Suprapubic skin (tissue), 4 donors: ENCODE measurements at places on chromosomes 6 and 20. TPM values are rescaled to one million over a fixed set of nuclear protein-coding genes. Genes with fewer than 3 reads are reported as not detected.

- H3K4me3 ChIP-seq: peak overlapping the region; percentile 48
- H3K4me1 ChIP-seq: peaks cover 22% of the 10 kb centered on the region
- no peaks in the 10 kb centered on the region for H3K27me3 ChIP-seq
- DNase-seq: no peak
- no peaks in the 10 kb centered on the region for H3K36me3 ChIP-seq
These were observed 103.8 kb upstream of the BEND6 start for GRCh38 chr6:56851074-56851473.

GRCh38 chr6:41900861-41901260 is 5.7 kb upstream of the USP49 start:
- H3K27ac ChIP-seq: no peak overlapping the region
- H3K27me3 ChIP-seq: no peaks in the 10 kb centered on the region
- H3K4me1 ChIP-seq: peaks cover 9% of the 10 kb centered on the region
- H3K36me3 ChIP-seq: peaks cover 33% of the 10 kb centered on the region
- DNase-seq: no peak

DNA sequence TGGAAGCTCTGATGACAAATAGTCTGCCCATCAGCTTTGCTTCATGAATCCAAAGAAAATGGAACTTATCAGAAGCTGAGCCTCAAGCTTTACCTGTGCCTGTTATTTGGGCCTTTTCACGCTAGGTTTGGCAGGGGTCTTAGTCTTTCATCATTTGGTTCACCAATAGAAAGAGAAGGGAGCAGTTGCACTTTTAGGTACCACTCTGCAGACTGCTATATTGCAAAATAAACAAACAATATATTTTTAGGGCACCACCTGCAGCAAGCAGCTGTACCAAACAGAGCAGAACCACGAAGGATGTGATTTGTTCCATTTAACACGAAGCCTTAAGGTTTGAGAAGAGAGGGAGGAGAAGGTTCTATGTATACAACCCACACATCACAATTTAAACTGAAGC is 291.4 kb upstream of the RNF217 start:
- H3K36me3 ChIP-seq: no peaks in the 10 kb centered on the region
- no peaks in the 10 kb centered on the region for H3K27me3 ChIP-seq
- no peak overlapping the region for H3K4me3 ChIP-seq
- DNase-seq: no peak

The RTN4IP1 gene
- total RNA-seq: 2.3 TPM

The EDN3 gene
- 1.8 TPM for total RNA-seq

GRCh38 chr6:137219664-137220252 is 573 bp upstream of the IFNGR1 start:
- no peaks in the 10 kb centered on the region for H3K27me3 ChIP-seq
- no peaks in the 10 kb centered on the region for H3K36me3 ChIP-seq
- no peak for DNase-seq
- peaks cover 83% of the 10 kb centered on the region for H3K4me1 ChIP-seq
- H3K27ac ChIP-seq: peak overlapping the region; percentile 99

- no peaks in the 10 kb centered on the region for H3K36me3 ChIP-seq
- H3K27me3 ChIP-seq: no peaks in the 10 kb centered on the region
- H3K27ac ChIP-seq: no peak overlapping the region
These were observed 154.0 kb downstream of the MBOAT1 start for GRCh38 chr6:20058121-20058905.

DNA sequence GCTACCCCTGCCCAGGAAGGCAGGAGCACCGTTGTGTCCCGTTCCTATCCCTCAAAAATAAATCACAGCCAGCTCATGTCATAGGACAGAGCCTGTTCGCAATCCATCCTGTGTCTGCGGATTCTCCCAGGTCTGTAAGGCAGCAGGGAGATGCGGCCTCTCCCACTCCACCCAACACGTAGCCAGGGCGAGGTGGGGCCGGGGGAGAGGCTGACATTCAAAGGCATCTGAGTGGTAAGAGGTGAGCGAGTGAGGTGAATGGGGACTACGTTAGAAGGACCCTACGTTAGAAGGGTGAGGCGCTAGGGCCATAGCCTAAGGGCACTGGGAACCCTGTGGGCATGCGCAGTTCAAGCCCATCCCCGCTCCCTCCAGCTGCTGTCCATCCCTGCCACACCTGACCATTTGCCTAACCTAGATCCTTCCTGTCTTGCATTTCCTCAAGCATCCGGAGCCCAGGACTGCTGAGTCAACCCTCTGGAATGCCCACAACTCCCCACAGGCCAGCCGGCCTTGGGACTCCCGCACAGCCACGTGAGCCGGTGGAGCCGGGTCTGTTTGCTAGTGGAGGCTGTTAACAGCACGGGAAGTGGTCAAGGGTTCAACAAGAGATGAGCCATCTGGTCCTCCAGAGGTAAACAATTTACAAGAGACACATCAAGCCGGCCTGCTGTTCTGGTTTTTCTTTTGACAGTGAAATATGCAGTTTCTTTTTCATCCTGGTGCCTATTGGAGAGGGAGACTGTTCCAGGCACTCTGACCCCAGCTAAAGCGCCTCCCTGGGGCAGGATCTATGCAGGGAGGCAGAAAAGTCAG is 45.9 kb downstream of the RIPOR3 start:
- H3K4me3 ChIP-seq: no peak overlapping the region
- peak overlapping the region; percentile 9 for H3K27ac ChIP-seq
- no peaks in the 10 kb centered on the region for H3K36me3 ChIP-seq
- H3K4me1 ChIP-seq: peaks cover 20% of the 10 kb centered on the region

- H3K4me3 ChIP-seq: no peak overlapping the region
- no peaks in the 10 kb centered on the region for H3K4me1 ChIP-seq
- no peaks in the 10 kb centered on the region for H3K36me3 ChIP-seq
- no peak overlapping the region for H3K27ac ChIP-seq
- H3K27me3 ChIP-seq: no peaks in the 10 kb centered on the region
These were observed 615.5 kb downstream of the C6orf118 start for GRCh38 chr6:164693944-164694343.

DNA sequence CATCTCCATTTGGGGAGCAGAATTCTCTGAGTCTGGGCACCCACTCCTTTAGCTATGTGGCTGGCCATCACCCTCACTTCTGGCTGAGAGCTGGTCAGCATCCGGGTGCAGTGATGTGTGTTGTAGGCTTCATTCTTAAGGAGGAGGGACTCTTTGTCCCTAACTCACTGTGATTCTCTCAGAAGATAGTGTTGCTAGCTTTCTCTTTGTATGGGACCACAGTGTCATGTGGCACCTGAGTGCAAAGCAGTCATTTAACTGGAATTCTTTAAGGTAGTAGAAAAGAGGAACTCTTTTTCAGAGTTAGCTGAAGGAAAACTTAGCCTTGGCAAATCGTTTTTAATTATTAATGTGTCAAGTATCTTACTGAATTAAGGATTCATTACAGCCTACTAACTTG is 165.9 kb downstream of the JARID2 start:
- H3K4me3 ChIP-seq: no peak overlapping the region
- H3K36me3 ChIP-seq: no peaks in the 10 kb centered on the region
- H3K27me3 ChIP-seq: no peaks in the 10 kb centered on the region
- H3K4me1 ChIP-seq: peaks cover 26% of the 10 kb centered on the region

DNA sequence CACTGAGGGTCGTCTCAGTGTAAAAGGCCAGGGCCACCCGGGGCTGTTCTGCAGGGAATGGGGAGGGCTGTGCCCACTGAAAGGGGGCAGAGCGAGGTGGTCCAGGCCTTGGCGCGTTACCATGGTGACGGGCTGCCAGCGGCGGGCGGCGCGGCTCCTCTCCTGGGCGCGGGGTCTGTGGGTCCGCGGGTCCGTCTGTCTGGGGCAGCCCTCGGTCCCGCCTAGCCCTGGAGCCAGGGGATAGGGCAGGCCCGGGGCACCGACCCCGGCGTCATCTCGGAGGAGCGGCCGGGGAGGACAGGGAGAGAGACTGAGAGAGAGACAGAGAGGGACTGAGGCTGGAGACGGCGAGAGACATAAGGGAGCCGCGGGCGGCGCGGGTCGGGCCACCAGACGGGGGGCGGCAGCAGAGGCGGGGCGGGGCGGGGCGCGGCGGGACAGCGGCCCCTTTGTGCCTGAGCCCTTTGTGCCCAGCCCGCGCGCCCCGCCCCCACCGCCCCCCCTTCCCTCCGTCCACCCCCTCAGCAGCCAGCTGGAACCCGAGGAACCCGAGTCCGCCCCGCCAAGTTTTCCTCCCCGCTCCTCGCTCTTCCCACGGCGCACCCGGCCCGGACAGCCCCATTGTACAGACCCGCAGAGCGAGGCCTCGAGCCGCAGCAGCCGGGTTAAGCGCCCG is at the start of gene KIAA1755:
TSS of gene KIAA1755 (minus strand) at position 358 of the 676 bp plus-strand sequence. CDS start at position 123, 235 bp downstream.
- peak within 1 kb of the TSS; percentile 46 for H3K4me3 ChIP-seq
- H3K27me3 ChIP-seq: peaks cover 23% of the 10 kb centered on the region
- no peaks in the 10 kb centered on the region for H3K36me3 ChIP-seq
- peak; percentile 58 for DNase-seq
- H3K4me1 ChIP-seq: peaks cover 13% of the 10 kb centered on the region
- peak within 1 kb of the TSS; percentile 71 for H3K27ac ChIP-seq
